Effector memory CD8-positive, alpha-beta T cell (primary cell): ENCODE measurements at places on chromosomes 12 and 14.

GRCh38 chr12:52202361-52203078 is 10.7 kb upstream of the KRT80 start:
- H3K4me1 ChIP-seq: peaks cover 8% of the 10 kb centered on the region
- no peak overlapping the region for H3K4me3 ChIP-seq
- no peak overlapping the region for H3K27ac ChIP-seq
- H3K36me3 ChIP-seq: no peaks in the 10 kb centered on the region
- no peak for DNase-seq

GRCh38 chr12:13000925-13001774 is 1.1 kb upstream of the HEBP1 start:
- peak overlapping the region; percentile 81 for H3K27ac ChIP-seq
- peaks cover 25% of the 10 kb centered on the region for H3K4me1 ChIP-seq
- peaks cover 3% of the 10 kb centered on the region for H3K36me3 ChIP-seq
- DNase-seq: peak; percentile 24

GRCh38 chr14:102408724-102409123 is 46.0 kb downstream of the TECPR2 start:
- no peak for DNase-seq
- H3K27ac ChIP-seq: peak overlapping the region; percentile 47
- peaks cover 8% of the 10 kb centered on the region for H3K4me1 ChIP-seq
- no peaks in the 10 kb centered on the region for H3K27me3 ChIP-seq

GRCh38 chr14:55654243-55654642 is 74.2 kb downstream of the KTN1 start:
- H3K36me3 ChIP-seq: peaks cover 83% of the 10 kb centered on the region
- H3K27ac ChIP-seq: no peak overlapping the region
- H3K4me3 ChIP-seq: no peak overlapping the region
- DNase-seq: no peak
- no peaks in the 10 kb centered on the region for H3K27me3 ChIP-seq

DNA sequence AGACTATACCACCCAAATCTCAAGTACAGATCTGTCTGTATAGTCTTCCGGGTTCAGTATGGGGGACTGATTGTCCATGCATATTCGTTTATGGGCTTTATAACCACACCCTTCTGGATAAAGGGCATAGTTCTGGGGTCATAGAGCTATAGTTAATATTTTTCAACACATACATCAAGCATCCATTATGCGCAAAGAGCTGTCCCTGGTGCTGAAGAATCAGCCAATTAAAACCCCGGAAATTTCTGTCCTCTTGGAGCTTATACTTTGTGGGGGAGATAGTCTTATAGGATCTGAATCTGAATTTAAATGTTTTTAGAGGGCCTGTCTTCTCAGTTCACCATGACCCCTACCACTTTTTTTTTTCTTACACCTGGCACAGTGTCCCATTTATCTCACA is 256.7 kb downstream of the SUDS3 start:
- H3K36me3 ChIP-seq: no peaks in the 10 kb centered on the region
- DNase-seq: no peak
- H3K27me3 ChIP-seq: no peaks in the 10 kb centered on the region

- no peaks in the 10 kb centered on the region for H3K4me1 ChIP-seq
- DNase-seq: no peak
- no peak overlapping the region for H3K27ac ChIP-seq
- H3K4me3 ChIP-seq: no peak overlapping the region
These were observed 93.4 kb upstream of the CPM start for GRCh38 chr12:69026336-69026735.

DNA sequence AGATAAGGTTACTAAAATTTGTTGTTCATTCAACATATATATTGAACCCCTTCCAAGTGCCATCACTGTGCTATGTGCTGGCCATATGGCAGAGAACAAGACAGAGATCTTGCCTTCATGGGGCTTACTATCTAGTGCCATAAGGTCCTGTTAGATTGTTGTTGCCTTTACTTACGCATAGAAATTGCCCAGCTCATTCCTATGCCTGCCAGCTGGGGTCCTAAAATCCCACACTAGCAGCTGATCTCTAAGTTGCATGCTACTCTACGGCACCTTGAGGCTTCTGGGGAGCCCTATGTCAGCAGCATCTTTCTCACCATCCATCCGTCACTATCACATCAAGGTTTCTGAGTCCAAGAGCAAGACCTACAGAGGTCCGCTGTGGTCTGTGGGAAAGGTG is 1.4 kb upstream of the KCNK10 start:
- H3K4me3 ChIP-seq: no peak overlapping the region
- H3K4me1 ChIP-seq: peaks cover 12% of the 10 kb centered on the region
- DNase-seq: no peak
- H3K27ac ChIP-seq: no peak overlapping the region

DNA sequence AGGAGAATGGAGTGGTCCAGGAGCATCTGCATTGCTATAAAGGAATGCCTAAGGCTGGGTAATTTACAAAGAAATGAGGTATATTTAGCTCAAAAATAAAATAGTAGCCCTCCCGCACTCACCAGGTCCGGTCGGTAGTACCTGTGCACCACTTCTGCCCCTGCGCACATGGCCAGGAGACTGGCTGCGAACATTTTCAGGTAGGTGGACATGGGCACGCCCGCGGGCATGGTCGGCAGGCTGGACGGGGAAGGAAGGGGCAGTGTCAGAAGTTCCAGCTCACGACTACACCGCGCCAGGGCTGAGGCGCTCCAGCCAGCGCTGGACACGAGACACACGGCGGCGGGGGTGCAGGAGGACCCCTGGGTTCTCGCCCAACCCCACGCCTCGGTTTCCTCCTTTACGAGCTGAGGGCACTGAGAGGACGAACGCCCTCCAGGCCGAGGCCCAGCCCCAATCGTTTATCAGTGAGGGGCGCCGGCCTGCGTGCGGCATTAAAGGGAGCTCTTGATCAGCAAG is 9.1 kb upstream of the TDG start:
- DNase-seq: no peak
- H3K27ac ChIP-seq: peak overlapping the region; percentile 99
- peaks cover 25% of the 10 kb centered on the region for H3K4me1 ChIP-seq
- H3K36me3 ChIP-seq: peaks cover 20% of the 10 kb centered on the region

- no peak overlapping the region for H3K27ac ChIP-seq
- peaks cover 3% of the 10 kb centered on the region for H3K4me1 ChIP-seq
- DNase-seq: no peak
- H3K36me3 ChIP-seq: no peaks in the 10 kb centered on the region
These were observed 319.2 kb downstream of the BCL11B start for GRCh38 chr14:98952593-98953350.

DNA sequence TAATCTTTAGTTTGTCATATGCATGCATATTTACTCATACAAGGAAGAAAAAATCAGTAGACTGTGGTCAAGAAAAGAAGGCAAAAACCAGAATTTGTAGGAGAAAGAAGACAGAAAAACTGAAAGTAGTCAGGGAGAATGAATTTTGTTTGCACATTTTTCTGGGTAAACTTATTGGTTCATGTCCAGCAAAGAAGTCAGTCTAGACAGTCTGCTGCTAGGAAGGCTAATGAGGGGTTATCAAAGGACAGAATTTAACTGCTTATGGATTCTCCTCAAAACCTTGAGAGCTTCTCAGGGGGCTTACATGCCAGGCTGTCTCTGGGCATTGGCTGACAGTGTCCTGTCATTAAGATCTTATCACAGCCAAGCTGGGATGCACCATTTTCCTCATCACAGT is 293.9 kb downstream of the RPAP3 start:
- peaks cover 12% of the 10 kb centered on the region for H3K4me1 ChIP-seq
- no peaks in the 10 kb centered on the region for H3K36me3 ChIP-seq
- H3K27me3 ChIP-seq: no peaks in the 10 kb centered on the region
- H3K27ac ChIP-seq: no peak overlapping the region
- no peak overlapping the region for H3K4me3 ChIP-seq

DNA sequence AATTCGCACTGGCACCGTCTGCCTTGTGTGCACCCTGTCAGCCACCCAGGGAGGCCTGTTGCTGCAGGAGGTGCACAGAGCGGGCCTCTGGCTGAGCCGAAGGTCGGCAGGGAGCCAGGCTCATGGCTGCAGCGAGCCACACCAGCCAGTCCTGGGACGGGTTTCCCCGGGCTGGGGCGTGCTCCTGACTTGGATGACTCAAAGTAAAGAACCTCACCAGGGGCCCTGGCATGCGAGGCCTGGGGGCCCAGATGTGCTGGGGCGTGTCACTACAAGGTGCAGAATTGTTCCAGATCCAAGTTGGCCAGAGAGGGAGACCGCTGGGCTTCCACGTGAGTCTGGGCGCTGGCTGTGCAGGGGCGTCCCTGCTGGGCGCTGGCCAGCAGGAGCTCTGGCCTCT is 34.5 kb downstream of the FBRSL1 start:
- no peak overlapping the region for H3K4me3 ChIP-seq
- no peak for DNase-seq
- H3K4me1 ChIP-seq: peaks cover 19% of the 10 kb centered on the region
- H3K27me3 ChIP-seq: no peaks in the 10 kb centered on the region
- H3K36me3 ChIP-seq: peaks cover 24% of the 10 kb centered on the region

DNA sequence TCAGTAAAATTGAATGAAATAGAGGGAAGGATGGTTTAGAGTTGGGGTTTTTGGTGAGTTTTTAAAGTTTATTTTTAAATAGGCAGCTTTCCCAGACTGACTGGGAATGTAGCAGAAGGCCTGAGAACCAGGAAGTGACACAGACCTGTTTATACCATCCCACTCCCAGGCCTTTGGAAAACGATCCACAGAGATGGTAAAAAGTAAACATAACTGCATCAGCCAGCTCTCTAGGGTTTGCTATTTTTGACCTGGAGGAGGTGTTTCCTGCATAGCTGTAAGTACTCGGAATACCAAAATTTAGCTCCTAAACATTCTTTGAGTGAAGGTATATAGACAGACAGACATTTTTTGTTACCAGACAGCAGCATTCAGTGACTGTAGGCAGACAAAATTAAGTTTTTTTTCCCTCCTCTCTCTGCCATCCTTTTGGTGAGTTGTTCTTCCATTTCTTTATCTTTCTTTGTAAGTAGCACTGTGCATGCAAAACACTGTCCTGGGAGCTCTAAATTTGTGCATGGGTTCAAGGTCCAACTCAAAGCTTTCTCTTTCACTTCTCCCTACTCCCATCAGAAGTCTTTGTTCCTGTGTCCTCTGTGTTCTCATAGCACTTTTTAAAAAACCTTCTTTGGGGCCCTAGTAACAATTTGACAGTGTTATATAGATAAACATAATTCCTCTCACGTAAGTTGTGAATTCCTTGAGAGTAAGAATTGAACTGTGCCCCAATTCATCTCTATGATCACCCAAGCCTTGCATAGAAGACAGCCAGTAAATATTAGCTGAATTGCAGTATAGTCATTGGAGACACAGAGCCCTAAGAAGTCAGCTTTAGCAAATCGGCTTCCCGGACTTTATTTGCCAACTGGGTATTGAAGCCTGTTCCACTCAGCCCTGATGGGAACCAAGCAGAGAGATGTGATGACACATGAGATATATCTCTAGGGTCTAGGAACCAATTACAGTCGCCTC is 37.4 kb downstream of the SUSD6 start:
- no peaks in the 10 kb centered on the region for H3K27me3 ChIP-seq
- H3K27ac ChIP-seq: no peak overlapping the region
- DNase-seq: no peak
- H3K36me3 ChIP-seq: peaks cover 20% of the 10 kb centered on the region

- DNase-seq: no peak
- H3K4me3 ChIP-seq: peak within 1 kb of the TSS; percentile 21
- no peaks in the 10 kb centered on the region for H3K27me3 ChIP-seq
- H3K27ac ChIP-seq: no peak within 1 kb of the TSS
These were observed at the start of gene KLRC1 for GRCh38 chr12:10453156-10453555. KLRC1 (minus strand) TSS chr12:10453377; CDS start chr12:10451156, 2,221 bp downstream.

DNA sequence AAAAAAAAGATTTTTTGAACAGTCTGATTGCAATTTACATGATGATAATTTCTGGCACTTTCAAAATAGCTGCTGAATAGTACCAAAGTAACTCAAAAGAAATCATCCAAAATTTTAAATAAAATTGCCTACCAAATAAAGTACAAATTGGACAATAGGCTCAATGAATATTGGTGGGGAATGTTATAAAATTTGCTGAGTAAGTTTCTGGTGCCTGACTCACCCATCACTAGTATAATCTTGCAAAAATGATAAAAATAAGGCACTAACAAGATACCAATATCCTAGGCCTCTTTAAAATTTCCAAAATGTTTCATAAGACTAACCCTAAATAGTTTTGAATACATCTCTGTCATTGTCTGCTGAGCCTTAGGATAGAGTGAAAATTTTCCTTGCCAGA is 145.3 kb upstream of the LRFN5 start:
- H3K27me3 ChIP-seq: no peaks in the 10 kb centered on the region
- no peak overlapping the region for H3K4me3 ChIP-seq
- no peak overlapping the region for H3K27ac ChIP-seq
- DNase-seq: no peak
- no peaks in the 10 kb centered on the region for H3K36me3 ChIP-seq
